ENCODE measurements at places on chromosomes 7 and 10.

DNA sequence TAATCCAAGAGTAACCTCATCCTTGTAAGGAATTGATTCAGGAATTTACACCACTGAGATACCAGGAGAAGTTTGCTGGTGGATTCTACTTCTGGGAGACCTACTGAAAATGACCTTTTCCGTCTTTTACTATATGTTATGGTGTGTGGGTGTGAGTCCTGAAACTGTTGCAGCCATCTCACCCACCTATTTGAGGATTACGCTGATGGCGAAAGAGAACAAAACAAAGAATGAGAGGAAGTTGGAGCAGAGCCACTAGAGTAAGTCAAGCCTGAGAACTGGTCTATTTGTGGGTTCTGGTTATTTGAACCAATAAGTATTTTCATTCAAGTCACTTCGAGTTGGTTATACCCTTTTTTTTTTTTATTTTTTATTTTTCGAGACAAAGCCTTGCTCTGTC is 12.7 kb upstream of the ABCC2 start:
- no peak for DNase-seq

GRCh38 chr7:96314402-96315124 is 7.3 kb downstream of the SLC25A13 start:
- DNase-seq, result no peak

DNA sequence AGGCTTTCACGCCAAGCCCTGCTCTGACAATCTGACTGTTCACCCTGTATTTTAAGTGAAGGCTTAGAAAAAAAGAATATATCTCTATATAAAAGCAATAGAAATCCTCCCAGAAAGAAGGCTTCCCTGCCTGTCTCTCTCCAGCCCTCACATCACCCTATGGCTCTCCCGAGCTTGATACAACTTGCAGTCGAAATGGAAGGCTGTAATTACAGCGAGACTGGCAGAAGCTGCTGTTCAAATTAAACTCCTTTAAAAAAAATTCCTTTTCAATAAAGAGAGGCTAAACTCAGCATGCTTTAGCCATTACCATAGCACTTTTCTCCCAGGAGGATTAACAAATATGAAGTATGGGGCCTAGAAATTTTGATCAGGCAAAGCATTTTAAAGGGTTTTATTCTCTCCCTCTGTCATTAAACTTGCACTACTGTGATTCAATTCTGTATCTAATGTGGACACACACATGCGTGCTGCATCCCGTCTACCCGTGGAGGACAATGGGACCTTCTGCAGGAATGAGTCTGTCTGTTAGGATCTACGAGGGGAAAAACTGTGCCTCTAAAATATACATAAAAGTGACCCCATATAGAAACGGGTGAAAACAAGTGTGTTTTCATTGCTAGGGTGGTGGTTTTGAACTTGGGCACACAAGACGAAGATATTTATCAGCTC is 223.8 kb downstream of the USP6NL start:
- no peak for DNase-seq

DNA sequence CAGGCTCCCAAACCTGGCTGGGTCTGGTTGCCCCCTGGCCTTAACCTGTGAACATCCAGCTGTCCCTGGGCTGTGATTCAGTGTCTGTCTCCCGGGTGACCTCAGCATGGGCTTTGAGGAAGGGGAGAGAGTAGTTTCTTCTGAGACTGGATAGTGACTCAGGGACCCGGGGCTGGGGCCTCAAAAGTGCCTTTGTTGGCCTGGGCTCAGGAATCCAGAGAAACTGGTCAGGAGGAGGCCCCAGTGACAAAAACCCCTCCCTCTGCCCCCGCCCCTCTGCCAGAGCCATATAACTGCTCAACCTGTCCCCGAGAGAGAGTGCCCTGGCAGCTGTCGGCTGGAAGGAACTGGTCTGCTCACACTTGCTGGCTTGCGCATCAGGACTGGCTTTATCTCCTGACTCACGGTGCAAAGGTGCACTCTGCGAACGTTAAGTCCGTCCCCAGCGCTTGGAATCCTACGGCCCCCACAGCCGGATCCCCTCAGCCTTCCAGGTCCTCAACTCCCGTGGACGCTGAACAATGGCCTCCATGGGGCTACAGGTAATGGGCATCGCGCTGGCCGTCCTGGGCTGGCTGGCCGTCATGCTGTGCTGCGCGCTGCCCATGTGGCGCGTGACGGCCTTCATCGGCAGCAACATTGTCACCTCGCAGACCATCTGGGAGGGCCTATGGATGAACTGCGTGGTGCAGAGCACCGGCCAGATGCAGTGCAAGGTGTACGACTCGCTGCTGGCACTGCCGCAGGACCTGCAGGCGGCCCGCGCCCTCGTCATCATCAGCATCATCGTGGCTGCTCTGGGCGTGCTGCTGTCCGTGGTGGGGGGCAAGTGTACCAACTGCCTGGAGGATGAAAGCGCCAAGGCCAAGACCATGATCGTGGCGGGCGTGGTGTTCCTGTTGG is at the start of gene CLDN4:
CLDN4 (plus strand) TSS at position 316 of the 903 bp plus-strand sequence; CDS start at position 522, 206 bp downstream.
- DNase-seq, result no peak

GRCh38 chr7:54788664-54789063 is 29.7 kb upstream of the SEC61G start:
- no peak for DNase-seq

DNA sequence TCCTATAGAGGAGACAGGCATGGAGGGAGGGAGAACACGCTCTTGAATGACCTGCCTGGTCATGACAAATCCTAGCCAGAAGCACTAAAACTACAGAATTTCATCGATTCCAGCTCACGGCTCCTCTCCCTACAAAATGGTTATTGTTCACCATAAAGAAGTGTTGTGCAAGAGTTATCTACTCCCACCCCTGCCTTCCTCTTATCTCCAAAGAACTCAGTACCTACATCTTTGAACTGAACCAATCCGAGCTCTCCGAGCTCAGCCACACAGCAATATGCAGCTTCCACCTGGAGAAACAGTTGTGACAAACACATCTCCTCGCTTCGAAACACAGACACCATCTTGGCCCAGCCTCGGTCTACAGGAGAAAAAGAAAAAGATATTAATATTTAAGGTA is 26.9 kb upstream of the TMEM213 start:
- no peak for DNase-seq

- DNase-seq, result no peak
Observed at GRCh38 chr7:90607196-90607595, 11.1 kb downstream of the CDK14 start.

GRCh38 chr10:43863859-43864591 is 215.3 kb upstream of the ZNF32 start:
- no peak for DNase-seq

- no peak for DNase-seq
Observed at GRCh38 chr7:94632338-94633013, 23.5 kb downstream of the SGCE start.

- DNase-seq, result peak; percentile 12
Observed at GRCh38 chr10:130138479-130138866, 2.3 kb downstream of the GLRX3 start.

- no peak for DNase-seq
Observed at GRCh38 chr7:82396343-82396742, 47.2 kb downstream of the CACNA2D1 start.

GRCh38 chr10:15836807-15837206 is 23.5 kb downstream of the MINDY3 start:
- no peak for DNase-seq

- DNase-seq, result peak; percentile 36
Observed at GRCh38 chr10:51879238-51879637, 179.8 kb upstream of the CSTF2T start.

GRCh38 chr7:27046854-27047549 is 48.8 kb downstream of the HOXA1 start:
- DNase-seq, result no peak

DNA sequence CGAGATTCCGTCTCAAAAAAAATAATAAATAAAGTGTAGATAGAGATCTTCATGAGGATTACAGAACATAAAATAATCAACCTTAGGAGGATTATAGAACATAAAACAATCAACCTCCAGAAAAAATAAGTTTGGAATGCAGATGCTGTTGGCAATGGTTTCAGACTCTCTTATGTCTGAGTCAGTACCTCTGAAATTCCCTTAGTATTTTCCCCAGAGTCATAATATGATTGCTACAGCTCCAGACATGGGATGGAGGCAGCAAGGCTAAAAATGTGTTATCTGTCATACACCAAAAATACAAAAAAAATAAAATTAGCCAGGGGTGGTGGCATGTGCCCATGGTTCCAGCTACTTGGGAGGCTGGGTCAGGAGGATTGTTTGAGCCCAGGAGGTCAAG is 22.2 kb downstream of the CADPS2 start:
- DNase-seq, result no peak

- DNase-seq, result peak; percentile 52
Observed at GRCh38 chr7:55546814-55547213, 25.5 kb downstream of the VOPP1 start.

DNA sequence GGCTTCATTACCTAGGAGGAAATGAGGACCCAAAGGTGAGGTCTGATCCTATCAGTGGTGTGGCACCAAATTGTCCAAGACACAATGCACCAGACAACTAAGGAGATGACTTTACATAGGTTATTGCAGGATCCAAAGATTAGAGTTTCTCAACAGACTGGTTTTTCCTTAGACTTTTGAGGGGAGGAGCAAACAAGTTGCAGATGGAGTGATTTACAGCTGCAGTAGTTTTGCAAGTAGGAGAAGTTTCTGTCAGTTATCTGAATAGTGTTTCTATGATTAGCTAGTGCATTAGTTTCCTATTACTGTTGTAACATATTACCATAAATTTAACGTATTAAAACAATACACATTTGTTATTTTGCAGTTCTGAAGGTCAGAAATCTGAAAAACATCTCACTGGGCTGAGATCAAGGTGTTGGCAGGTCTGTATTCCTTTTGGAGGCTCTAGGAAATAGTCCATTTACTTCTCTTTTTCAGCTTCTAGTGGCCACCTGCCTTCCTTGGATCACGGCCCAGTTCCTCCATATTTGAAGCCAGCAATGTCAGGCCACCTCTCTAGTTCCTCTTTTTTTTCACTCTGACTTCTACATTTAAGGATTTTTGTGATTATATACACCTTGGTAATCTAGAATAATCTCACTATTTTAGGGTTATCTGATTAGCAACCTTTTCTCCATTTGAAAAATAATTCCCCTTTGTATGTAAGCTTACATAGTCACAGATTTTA is 994.9 kb downstream of the REEP3 start:
- DNase-seq, result no peak

GRCh38 chr10:57754803-57755202 is 512.9 kb downstream of the IPMK start:
- DNase-seq, result no peak

DNA sequence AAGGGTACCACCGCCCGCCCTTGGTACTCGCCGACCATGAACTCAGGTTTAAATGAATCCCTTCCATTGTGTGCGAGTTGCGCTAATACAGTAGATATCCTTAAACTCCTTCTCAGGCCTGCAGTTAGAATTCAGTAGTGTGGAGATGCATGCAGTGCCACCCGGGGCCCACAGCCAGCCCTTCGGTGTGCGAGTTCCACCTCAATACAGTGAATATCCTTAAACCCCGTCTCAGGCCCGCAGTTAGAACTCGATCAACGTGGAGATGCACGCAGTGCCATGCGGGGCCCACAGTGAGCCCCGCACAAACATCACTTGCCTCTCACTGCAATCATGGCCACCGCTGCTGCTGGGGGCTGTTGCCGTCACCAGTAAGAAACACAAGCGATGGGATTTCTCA is 261.9 kb downstream of the MAD1L1 start:
- no peak for DNase-seq

DNA sequence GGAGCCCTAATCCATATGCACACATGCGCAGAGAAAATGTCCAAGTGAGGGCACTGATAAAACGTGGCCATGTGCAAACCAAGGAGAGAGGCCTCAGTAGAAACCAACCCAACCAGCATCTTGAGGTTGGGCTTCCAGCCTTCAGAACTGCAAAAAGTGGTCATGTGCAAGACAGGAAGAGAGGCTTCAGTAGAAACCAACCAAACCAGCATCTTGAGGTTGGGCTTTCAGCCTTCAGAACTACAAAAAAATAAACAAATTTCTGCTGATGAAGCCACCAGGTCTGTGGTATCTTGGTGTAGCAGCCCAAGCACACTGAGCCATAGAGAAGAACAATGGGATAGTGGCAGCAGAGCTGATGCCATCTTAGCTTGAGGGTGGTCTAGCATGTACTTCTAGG is 371.5 kb downstream of the CALN1 start:
- no peak for DNase-seq

DNA sequence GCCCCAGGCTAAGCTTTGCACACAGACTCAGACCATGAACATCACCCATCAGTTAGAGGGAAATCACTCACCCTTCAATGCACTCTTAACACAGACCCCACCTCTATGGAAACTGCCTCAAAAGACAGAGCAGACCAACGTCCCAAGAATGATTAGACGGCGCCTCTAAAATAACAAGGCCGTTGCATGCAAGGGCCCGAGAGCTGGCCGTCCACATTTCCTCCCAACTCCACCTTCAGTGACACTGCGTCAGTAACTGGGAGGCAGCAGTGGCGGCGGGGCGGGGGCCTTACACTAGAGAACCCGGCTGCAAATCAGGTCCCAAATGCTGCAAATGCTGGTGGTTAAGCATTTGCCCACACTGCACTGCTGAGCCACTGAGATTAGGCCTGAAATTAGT is 115.0 kb downstream of the PTPRN2 start:
- DNase-seq, result no peak

- peak; percentile 84 for DNase-seq
Observed at GRCh38 chr10:16787361-16787791, 29.8 kb downstream of the RSU1 start.

- DNase-seq, result no peak
Observed at GRCh38 chr10:14852236-14852635, 14.1 kb downstream of the HSPA14 start.

DNA sequence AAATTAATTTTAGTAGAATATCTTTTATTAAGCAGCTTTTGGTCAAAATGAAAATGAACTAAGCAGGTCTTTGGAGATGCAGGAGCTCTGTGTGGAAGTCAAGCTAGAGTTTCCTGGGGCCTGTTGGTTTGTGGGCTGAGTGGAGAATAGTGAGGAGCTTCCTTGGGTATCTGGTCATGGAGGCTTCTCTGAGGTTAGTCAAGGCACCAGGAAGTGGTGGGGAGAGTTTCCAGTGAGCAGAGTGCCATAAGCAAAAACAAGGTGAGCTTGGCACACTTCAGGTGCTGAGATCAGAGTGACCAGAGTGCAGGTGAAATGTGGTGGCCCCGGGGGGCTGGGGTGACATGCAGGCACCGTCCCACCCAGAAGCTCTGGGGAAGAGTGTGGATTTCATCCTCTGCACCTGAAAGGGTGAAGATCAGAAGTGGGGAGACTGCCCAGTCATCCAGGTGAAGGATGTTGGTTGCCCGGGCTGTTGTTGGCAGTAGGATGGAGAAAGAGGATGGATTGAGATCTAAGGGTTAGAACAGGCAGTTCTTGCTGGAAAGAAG is 77.4 kb downstream of the WDR37 start:
- DNase-seq, result no peak

DNA sequence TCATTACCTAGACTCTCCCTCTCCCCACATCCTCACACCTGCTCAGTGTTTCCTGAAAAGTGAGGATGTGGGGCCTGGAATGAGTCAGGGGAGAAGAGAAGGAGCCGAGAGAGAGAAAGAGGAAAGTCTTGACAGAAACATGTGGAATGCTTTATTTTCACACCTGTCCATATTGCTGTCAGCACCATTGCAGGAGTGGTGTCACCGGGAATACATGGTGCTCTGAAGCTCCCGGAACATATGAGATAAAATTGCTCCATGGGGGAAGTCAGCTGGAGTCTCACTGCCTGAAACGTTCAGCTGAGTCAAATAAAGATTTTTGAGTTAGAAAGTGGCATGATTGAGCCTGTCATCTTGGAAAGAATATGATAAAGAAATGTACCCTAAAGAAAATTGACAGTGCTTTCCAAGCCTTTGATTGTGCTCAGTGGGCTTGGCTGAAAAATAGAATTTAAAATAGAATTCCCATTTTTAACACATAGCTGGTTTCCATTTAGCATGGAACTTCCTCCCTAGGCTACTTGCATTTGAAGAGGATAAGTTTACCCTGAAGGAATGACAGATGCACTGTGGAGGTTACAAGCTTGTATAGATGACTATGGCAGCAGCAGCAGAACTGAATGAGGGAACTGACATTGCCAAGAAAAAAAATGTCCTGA is 182.4 kb downstream of the PCLO start:
- no peak for DNase-seq
